ENCODE measurements at places on chromosomes 11 and 22. TPM values are rescaled to one million over a fixed set of nuclear protein-coding genes. Genes with fewer than 3 reads are reported as not detected.

The CYB5R2 gene
- total RNA-seq: 0.13 TPM

The MYOD1 gene
- total RNA-seq: not detected

The F2 gene
- total RNA-seq: 0.38 TPM

The DDTL gene
- total RNA-seq: 2.8 TPM

The SLC1A2 gene
- total RNA-seq: not detected

GRCh38 chr11:105923807-105924206 lies 98.2 kb downstream of the MSANTD4 start:
- DNase-seq: no peak

- DNase-seq: no peak
Observed at GRCh38 chr11:134574425-134574824, 162.4 kb upstream of the B3GAT1 start.

DNA sequence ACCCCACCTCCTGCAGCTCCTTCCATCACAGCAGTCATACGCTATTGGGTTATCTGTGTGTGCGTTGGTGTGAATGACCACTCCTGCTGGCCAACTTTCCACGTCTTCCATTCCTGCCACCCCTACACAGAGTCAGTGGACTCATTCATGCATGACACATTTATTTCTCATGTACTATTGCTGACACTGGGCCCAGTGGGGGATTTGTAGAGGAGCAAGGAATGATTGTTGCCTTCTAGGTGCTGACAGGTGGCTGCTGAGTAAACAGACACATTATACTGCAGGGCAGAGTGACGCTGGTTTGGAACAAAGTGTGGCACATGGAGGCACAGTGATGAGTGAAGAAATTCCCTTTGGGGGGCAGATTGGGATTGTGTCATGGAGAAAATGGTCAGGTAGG lies 113.9 kb downstream of the CCDC81 start:
- DNase-seq: no peak

- DNase-seq: no peak
Observed at GRCh38 chr11:12007769-12008737, at the start of gene DKK3. TSS of gene DKK3 (minus strand) at chr11:12008626. CDS start at chr11:12008582, 44 bp downstream.

- no peak for DNase-seq
Observed at GRCh38 chr22:46604306-46604690, 15.9 kb upstream of the GRAMD4 start.

DNA sequence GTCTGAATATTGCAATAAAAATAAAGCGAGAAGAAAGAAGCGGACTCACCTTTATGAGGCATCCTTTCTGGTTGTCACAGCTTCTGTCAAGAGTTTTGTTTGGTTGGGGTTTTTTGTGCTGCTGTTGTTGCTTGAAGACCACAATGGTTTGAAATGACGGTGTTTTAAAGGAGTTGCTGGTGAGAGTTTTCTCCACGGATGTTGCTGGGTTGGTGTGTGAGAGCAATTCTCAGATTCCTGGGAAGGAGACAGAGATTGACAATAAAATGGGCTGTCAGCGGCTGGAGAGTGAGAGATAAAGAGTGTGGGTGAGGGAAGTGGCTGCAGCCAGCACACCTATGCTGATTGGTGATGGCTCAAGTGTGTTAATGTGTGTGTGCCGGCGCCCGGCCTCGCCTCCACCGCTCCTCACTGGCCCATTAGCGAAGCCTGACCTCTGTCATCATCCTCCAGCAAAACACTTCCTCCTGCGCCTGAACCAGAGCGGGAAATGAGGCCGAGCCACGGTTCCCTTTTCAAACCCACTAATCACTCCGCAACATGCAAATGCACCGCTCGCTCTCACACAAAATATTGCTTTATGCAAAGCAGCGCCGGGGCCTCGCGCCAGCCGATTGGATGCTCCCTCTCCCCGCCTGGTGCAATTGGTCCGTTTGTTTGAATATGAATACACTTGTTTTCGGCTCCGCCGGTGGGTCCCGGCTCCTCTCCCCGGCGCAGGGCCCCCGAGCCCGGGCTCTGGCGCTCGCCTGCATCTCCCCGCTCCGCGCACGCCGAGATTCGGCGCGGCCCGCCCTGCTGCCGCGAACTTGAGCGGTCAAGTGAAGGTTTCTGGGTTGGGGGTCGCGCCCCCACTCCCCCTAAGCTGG lies at the start of gene PAX6:
PAX6 (minus strand) TSS at position 544 of the 869 bp plus-strand sequence. CDS start 4,911 bp downstream, outside the sequence.
- no peak for DNase-seq

Measured in HT-29 (cell line).